NCI-H1092 treated with DMSO at 0.1 percent for 48 hours (cell line): ENCODE measurements at places on chromosomes 6 and 20.

DNA sequence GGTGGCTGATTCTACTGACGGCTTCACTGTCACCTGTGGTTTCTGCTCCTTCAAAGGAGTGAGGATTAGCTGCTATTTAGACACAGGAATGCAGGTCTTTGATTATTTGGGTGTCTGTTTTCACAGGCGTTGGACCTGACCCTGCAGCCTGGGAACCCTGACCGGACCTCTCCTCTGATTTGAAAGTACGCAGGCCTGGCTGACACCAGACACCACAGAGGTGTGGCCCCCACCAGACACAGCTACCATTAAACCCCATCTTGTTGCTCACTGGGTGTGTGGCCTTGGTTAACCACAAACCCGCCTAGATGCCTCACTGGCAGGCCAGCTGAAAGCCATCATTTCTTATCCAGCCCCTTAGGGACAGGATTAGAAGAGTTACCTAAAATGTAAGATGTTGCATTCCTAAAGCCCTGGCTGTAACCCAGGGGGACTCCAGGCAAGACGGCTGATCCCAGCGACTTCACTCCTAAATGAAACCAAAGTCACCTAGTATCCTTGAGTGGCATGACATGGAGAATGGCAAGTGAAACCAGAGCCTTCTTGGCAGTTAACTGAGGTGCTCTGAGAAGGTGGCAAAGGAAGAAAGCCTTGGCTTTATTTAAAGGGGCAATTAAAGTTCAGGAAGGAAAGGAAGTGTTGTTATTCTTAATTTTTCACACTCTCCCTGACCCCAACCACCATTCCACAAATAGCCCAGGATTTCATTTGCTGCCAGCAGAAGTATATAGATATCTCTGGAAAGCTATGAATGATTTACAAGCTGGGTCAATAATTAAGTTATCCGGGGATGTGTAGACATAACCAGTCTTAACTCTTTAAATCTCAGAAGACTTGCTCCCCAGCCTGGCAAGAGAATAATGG, 169.9 kb downstream of the QRSL1 start:
- DNase-seq = no peak

DNA sequence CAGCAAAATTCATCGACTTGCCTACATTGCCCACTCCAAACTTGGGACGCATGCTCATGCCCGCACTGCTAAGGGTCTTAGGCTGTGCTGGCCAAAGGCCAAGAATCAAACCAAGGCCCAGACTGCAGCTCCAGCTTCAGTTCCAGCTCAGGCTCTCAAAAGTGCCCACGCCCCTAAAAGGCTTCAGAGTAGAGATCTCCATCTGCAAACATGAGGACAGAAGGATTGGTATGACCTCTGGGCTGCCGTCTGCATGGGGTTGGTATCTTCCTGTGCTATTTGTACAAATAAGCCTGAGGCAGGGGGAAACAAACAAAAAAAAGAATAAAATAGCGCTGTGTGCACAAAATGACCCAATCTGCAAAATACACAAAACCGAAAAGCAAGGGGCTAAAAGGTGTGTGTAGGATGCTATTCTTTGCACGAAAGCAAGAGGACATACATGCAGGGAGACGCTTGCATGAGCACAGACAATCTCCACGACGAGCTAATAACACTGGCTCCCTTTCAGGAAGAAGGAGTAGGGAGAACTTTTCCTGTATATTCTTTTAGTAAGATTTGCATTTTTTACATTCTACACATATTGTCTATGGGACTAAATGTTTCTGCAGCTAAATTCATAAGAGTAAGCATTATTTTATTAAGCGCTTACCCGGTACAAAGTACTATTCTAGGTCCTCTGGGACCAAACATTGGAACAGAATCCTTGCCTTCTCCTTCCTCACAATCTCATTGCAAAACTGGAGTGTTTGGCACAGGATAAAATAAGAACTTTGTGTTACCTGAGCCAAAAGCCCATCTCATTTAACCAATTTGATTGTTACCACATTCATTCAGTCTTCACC, 33.1 kb downstream of the ATP9A start:
- DNase-seq = no peak

- DNase-seq = no peak
Observed at GRCh38 chr6:84019141-84019841, 14.3 kb upstream of the MRAP2 start.

- DNase-seq = no peak
Observed at GRCh38 chr6:47153404-47153755, 111.2 kb upstream of the ADGRF1 start.

GRCh38 chr20:51272401-51272800, 249.5 kb upstream of the KCNG1 start:
- no peak for DNase-seq

DNA sequence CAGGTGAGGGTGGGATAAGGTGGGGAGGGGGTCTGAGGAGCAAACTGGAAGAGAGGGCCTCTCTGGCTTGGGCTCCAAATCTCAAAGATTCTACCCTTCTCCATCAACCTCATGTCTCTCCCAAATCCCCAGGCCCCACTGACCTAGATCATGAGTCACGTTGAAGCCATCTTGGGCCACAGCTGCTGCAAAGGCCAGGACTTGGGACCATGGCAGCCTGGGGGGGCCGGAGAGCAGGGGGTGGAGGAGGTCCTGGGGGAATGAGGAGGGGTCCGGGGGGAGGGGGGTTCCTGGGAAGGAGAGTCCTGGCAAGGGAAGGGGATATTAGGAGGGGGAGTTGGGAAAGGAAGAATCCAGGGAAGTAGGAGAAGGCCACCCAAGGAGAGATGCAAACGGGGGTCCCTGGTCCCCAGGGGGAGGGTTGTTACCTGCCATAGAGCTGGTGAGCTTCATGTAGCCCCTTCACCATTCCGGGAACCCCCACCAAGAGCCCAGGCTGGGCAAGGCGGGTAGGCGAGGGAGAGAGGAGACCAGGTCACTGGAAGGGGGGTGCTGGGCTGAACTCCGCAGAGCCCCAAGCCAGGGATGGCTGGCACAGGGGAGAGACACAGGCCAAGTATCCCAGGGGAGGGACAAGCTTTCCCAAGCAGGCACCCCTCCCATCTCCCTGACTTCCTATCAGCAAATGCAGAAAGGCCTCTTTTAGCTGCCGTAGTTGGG, 12.7 kb downstream of the GGT7 start:
- DNase-seq = no peak

DNA sequence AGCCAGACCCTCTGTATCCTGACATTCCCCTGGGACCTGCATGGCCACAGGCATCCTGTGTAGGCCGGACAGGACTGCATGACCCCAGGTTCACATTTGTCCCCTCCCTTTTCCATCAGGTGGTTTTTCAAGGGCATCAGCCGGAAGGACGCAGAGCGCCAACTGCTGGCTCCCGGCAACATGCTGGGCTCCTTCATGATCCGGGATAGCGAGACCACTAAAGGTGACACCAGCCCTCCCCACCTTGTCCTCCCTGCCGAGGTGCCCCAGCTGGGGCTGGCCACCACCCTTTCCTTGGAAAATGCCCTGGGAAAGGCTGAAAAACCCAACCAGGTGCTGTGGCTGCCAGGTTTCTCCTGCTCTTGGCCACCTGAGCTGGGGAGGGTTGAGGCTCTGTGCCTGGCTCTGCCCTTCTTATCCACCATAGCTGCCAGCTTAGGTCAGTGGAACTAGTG, 27.6 kb downstream of the HCK start:
- DNase-seq = no peak

- no peak for DNase-seq
Observed at GRCh38 chr6:99353126-99353525, 3.7 kb upstream of the FAXC start.

DNA sequence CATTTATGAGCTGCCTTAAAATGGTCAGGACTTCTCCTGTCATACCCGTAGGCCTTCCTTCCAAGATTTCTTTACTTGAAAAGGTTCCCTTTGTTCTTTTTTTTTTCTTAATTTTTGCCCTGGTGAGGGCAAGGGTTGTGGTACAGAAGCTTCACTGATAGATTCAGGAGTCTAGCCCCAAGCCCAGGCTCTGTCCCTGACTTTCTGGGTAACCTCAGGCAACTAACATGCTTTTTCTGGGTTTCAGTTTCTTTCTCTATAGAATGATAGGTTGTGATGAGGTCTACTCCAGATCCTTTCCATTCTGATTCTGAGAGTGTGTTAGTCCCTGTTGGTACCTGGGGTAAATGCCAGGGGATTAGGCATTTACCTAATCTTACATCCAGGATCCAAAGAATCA, 21.2 kb downstream of the SNPH start:
- DNase-seq = no peak

GRCh38 chr20:59175861-59176260, 12.2 kb downstream of the ZNF831 start:
- DNase-seq = no peak

DNA sequence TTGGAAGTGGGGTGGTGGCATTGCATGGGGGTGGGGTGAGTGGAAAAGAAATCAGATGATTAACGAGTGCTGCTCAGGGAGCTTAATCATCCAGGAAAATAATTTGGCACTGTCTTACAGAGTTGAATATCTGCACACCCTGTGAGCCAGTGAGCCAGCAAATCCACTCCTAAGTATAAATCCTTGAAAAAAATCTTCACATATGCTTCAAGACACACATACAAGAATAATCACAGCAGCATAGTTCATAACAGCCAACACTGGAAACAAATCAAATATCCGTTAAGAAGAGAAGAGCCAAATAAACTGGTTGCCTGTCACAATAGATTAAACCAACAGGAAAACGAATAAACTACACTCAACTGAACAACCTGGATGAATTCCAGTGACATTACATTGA, 62.8 kb downstream of the SAMD3 start:
- DNase-seq = no peak

DNA sequence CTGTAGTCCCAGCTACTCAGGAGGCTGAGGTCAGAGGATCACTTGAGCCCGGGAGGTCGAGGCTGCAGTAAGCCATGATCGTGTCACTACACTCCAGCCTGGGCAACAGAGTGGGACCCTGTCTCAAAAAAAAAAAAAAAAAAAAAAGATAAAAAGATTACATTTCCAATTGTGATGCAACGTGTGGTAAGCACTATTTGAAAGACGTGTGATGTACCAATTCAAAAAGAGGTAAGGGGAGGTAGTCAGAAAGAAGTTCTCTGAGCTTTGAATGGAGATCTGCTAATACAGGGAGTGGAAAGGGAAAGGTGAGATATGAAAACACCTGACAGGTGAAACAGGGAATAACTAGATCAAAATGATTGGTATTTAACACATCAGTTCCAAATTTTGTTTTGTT, 11.9 kb downstream of the GOPC start:
- no peak for DNase-seq

- no peak for DNase-seq
Observed at GRCh38 chr6:155276638-155277037, 12.8 kb downstream of the CLDN20 start.

- no peak for DNase-seq
Observed at GRCh38 chr6:164022632-164023031, 608.1 kb downstream of the QKI start.

DNA sequence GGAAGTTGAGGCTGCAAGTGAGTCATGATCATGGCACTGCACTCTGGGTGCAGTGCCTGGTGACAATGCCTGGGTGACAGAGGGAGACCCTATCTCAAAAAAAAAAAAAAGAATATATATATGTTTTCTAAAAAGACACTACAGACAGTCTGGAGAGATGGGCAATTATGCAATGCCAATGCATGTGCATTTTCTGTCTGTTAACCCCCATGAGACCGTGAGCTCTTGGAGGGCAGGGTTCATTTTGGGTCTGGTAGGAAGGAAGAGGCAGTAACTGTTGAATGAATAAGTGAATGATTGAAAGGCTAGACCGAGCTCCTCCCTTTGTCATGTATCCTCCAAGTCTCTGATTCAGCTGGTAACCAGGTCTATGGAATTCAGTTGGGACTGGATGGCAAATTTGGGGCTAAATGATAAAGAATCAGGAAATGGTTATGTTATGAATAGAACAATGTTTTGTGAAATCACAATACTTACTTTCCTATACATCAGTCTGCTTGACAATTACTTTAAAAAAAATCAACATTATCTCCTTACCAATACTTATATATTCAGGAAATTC, 5.6 kb upstream of the BLCAP start:
- no peak for DNase-seq

- DNase-seq = no peak
Observed at GRCh38 chr6:6414931-6415330, 94.5 kb upstream of the F13A1 start.

GRCh38 chr6:50145125-50145524, 95.4 kb upstream of the DEFB112 start:
- DNase-seq = no peak

GRCh38 chr6:148367411-148368024, 24.9 kb downstream of the SASH1 start:
- DNase-seq = no peak

- DNase-seq = no peak
Observed at GRCh38 chr6:132365281-132365907, 35.9 kb downstream of the MOXD1 start.

DNA sequence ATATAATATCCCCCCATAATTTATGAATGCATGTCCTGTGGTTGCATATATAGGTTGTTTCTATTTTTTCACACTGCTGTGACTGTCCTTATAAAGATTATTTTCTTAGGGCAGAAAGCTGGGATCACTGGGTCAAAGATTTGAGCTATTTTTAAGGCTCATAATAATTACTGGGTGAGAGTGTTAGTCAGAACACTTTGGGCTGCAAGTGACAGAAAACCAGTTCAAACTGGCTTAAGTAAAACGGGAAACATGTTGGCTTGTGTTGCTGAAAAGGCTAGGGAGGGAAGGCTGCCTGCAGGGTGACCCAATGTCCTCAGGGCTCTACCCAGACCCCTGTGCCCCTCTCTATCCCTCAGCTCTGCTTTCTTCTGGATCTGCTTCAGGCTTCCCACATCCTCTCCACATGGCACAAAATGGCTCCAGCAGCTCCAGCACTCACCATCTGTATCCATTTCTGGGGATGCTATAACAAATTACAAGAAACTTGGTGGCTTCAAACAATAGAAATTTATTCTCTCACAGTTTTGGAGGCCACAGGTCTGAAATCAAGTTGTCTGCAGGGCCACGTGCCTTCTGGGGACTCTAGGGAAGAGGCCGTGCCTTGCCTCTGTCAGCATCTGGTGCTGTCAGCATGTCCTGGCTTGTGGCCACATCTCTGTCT, 33.1 kb upstream of the MLN start:
- no peak for DNase-seq
